Astrocyte of the cerebellum (primary cell): ENCODE measurements at places on chromosomes 3 and 15.

GRCh38 chr15:47504624-47505256 is 212.6 kb upstream of the SEMA6D start:
- no peak for DNase-seq

DNA sequence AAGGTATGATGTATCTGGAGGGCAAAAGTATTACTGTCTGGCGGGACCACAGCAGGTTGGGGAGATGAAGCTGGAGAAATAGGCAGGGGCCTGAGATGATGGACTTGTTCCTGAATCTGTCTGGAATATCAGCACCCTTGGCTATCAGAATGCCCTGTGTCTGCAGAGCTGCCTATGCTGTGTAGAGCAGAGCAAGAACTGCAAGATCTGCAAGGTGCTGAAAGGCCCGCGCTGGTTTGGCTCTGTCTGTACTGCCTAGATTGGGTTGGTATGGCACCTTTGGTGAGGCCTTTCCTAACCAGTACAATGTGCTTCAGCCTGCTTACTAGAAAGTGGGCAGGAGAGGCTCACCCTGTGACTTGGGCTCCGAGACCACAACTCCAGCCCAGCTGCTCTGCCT is 96.8 kb downstream of the WDR76 start:
- DNase-seq: no peak

- DNase-seq: no peak
Measured at GRCh38 chr15:100332231-100332630, 9.5 kb downstream of the ADAMTS17 start.

DNA sequence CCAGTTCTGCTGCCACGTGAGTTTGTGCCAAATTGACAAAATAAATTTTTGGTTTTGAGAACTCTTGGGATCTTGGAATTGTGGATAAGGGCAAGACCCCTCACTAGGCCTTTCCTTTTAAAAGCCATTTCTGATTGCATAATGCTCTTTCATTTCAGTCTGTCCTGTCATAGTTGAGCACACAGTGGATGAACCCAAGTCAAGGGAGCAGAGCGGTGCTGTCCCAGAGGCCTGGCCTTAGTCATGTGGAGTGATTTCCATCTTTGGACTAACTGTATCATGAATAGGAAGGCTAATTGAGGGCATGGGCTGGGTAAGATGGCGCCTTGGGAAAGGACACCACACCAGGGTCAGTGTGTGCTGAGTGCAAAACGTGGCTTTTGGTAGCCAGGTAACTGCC is 304.0 kb downstream of the UACA start:
- no peak for DNase-seq

DNA sequence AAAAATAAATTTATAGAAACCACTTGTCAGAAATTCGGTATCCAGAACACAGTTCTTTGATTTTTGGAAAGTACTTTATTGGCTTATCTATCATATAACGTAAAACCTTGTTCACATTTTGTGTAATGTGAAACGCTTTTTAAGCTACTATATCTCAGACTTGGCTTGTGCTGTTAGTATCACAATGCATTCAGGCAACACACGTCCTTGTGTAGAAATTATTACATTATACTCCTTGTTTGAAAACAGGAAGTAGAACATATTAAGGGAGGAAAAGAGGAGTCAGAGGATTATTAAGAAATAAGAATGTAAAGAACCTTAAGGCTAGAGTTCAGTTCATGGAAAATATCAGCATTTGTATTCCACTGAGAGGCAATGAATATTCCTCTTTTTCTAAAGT is 1.6 kb downstream of the DNAJC13 start:
- DNase-seq: no peak

GRCh38 chr3:113243071-113243470 is 31.7 kb downstream of the BOC start:
- DNase-seq: no peak

GRCh38 chr3:181704421-181705085 is 7.2 kb upstream of the SOX2 start:
- no peak for DNase-seq

DNA sequence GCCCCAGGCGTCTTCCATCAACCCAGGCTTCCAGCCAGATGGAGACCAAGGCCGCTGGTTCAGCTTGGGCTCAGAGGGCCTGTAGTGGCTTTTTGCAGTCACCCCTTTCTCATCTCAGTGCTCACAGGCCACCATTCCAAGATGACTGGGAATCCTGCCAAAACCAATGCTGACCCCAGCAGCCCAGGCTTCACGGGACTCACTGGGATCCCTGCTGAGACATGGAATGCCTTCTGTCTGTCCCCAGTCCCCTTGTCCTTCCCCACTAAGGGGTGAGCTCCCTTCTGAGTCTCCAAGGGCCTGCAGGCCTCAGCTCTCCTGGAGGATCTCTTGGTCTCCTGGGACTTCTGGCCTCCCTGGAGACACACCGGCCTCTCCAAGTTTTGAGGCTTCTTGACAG is 77.4 kb upstream of the SEC13 start:
- no peak for DNase-seq

DNA sequence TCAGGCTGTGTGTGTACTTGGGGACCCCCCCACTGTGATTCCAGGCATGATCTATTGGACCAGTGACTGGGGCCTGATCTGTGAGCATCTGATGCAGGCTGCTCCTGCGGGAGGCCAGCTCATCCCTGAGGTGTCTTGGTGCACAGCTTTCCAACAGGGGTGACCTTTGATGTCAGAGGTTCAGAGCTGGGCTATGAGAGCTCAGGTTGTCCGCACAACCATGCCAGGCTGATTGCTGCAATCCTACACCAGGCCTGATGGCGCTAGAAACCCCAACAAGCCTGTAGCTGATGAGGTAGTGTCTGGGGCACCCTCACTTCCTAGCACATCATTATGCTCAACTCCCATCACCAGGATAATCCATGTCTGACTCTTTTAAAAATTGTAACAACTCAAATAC is 56.1 kb upstream of the CACNA2D3 start:
- no peak for DNase-seq

DNA sequence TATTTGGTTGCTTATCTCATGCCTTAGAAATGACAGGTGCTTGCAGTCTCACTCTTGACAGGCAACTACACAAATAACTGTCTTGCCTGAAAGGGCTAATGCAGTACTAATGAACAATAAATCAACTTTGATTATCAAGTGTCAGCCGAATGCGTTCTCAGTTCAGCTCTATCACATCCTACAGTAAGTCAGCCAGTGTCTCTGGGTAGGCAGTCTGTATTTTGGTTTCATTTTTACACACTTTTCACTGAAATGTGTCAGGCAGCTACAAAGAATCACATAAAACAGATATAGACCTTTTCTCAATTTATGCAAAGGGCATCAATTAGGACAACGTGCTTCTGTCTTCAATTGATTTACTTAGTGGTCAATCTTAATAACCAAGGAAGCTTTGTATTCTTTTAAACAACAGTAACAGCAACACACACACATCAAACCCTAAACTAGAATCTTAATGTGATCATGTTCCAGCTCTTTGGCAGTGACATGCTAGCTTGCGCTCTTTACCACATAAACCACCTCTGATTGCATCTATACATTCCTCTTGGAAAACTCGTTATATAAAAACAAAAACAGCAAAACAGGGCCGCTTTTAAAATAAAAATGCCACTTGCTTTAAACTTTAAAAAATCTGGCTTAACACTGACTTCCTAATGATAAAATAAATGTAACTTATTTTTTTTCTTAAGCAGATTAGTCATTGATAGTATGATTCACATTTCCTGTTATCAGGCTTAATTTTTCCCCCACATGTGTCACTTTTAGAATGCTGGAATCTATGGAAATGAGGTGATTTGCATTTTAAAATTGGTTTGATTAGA is 520.4 kb downstream of the FOXP1 start:
- DNase-seq: no peak

GRCh38 chr3:197327701-197328100 is 29.3 kb upstream of the DLG1 start:
- no peak for DNase-seq

DNA sequence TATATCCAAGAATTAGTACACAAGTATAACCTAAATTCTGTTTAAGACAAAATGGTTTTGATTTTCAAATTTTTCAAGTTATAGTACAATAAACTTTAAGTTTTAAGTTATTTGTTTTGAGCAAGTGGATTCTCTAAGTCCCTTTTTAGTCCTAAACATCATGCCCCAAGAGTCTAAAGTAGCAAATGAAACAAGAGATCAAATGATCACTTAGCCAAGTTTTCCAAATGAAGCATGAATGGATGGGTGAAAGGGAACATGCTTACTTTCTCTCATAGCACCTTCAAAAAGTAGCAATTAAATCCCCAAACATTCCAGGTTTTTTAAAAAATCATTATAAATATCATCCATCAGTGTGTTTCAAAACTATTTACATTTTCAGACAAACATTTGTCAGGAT is 19.5 kb downstream of the DLG1 start:
- DNase-seq: no peak

- no peak for DNase-seq
Measured at GRCh38 chr3:14122301-14122700, 2.4 kb downstream of the CHCHD4 start.

DNA sequence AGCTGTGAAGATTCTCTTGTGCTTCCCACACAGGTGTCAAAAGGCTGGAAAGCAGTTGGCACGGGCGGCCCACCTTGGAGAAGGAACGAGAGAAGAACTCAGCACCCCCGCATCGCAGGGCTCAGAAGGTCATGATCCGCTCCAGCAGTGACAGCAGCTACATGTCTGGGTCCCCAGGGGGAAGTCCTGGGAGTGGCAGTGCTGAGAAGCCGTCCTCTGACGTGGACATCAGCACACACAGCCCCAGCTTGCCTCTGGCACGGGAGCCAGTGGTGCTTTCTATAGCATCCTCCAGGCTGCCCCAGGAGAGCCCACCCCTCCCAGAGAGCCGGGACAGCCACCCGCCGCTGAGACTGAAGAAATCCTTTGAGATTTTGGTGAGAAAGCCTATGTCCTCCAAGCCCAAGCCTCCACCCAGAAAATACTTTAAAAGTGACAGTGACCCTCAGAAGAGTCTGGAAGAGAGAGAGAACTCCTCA is 31.4 kb downstream of the STARD5 start:
- no peak for DNase-seq

DNA sequence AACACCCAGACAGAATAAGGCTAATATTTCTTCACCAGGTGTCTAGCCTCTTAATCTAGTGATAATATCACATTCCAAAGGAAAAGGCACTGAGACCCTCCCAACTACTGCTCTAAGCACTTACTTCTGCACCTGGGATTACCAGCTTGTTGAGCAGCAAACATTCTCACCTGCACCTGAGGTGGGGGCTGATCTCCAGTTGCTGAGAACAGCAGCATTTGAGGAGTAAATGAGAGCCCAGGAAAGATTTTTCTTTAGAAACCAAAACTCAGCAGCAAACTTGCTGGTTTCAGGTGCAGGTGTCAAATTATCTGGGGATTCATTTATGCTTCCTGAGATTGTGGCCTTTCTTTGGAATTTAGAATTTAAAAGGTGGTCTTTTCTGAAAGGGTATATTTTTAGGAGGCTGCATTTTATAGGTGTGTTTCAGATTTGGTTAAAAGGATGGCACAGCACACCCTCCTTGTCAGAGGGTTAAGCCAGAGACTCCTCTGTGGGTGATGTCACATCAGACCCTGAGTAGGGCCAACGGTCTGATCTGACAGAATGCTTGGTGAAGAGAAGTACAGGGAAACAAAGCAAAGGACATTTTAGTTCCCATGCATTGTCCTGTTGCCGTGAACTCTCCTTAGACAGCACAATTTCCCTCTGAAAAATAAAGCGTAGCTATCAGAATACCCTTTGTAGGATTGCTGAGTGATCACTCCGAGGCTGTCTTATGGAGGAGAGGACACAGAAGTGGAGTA is 411.0 kb upstream of the ATP11B start:
- DNase-seq: no peak

DNA sequence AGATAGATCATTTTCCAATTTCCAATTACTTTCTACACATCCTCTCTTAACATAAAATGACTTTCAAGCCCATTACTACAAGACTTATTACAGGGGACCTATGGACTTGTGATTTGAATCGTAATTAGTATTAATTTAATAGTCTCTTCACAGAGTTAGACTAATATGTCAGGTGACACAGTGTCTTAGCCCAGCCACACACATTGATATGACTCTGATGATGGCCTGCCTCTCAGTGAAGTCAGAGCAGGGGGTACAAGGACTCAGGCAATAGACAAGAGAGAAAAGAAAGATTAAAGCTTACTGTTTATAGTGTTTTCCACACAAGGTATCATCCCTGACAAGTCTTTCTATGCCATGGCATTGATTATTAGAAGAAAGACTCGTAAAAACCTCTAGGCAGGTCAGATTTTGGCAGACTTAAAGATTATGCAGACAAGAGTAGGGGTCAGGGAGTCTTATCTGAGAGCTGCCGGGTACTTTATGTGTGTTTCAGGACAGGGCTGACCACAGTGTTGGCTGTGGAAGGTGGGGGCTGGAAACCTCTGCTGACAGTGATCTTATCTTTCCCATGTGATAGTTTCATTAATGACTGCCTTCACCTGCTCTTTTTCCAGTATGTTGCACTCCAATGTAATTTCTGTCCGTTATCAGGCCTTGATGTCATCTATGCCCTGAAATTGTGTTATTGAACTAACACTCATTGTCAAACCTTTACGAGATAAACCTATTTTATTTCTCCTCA is 50.1 kb downstream of the B3GALNT1 start:
- DNase-seq: no peak

DNA sequence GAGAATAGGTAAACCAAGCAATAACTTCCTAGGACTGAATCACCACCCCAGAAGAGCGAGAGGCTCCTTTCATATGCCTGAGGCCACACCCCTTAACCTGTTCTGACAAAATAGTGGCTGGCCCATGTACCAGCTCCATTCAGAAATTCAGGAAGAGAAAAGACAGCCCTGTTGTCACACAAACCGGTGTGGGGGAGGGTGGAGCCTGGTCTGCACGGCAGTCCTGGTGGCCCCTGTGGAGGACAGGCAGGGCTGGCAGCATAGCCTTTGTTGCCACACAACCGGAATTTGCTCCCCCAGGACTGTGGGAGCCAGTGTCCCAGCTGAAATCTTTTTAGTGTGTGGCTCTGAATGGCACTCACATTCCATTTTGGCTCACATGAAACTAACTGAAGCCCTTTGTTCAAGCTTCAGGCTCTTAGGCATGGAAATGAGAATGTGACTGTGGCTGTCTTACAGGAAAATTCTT is 23.8 kb downstream of the RLBP1 start:
- no peak for DNase-seq

DNA sequence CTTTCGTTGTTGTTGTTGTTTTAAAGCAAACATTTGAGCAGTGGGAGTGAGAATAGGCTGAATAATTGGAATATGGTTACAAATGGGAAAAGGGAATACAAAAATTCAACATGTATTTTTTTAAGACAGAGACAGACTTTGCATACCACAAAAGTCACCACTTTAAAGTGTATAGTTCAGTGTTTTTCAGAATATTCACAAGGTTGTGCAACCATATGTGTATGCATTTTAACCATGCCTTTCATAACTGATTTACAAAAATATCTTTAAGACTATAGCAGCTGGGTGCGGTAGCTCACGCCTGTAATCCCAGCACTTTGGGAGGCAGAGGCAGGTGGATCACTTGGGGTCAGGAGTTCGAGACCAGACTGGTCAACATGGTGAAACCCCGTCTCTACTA is 41.3 kb downstream of the EHHADH start:
- DNase-seq: no peak
